ENCODE measurements at places on chromosomes 7 and 10. TPM values are rescaled to one million over a fixed set of nuclear protein-coding genes. Genes with fewer than 3 reads are reported as not detected.

Gene ITGA8
- 2.3 TPM for total RNA-seq

- DNase-seq, result no peak
Observed at GRCh38 chr7:123643495-123644441, 11.9 kb upstream of the LMOD2 start.

- DNase-seq, result no peak
Observed at GRCh38 chr7:152340161-152340560, 95.6 kb downstream of the KMT2C start.

- no peak for DNase-seq
Observed at GRCh38 chr7:41544241-41544640, 158.6 kb downstream of the INHBA start.

Gene PRR15
- 0.47 TPM for total RNA-seq

DNA sequence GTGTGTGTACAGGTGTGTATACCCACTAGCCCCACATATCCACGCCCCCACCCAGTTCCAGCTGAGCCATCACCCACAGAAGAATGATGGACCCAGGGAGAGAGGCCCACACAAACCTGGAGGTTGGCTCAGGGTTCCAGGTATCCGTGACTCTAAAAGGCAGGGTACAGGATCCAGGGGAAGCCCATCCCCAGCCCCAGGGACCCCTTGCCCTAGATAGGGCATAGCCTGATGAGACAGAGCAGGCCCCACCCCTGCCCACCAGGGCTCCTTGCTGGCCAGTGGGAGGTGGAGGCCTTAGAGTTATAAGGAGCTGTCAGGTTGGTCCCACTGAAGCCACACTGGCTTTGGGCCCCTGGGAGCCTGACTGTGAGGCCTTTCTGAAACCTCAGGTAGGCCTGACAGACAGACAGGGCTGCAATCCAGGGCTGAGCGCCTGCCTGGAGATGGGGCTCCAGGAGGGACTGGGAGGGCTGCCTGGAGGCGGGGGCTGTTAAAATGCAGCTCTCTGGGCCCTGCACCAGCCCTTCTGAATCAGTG, 93.5 kb downstream of the WDR11 start:
- no peak for DNase-seq

Gene GPER1
- 7.2 TPM for total RNA-seq

- DNase-seq, result no peak
Observed at GRCh38 chr7:42494199-42494710, 257.2 kb upstream of the GLI3 start.

Gene ANKRD2
- total RNA-seq, result 0.45 TPM

DNA sequence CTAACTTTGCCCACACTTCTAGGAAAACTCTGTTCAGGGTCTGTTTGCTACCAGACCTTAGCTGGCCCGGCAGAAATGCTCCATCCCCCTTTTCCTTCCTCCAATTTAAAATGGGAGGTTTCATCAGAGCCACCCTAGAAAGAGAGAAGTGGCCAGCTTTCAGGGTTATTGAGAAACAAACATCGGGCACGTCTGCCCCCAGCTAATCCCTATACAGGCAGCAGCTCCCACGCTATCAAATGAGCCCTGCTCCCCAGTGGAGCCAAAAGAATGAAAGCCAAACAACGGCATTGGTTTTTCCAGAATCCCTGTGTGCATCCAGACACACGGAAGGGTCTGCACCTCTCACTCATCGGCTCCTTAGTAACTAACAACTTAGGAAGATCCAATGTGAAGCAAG, 132.5 kb downstream of the GRID1 start:
- no peak for DNase-seq

Gene NACAD
- 1.1 TPM for total RNA-seq

GRCh38 chr7:32942415-32943251, 14.6 kb upstream of the FKBP9 start:
- peak; percentile 83 for DNase-seq

DNA sequence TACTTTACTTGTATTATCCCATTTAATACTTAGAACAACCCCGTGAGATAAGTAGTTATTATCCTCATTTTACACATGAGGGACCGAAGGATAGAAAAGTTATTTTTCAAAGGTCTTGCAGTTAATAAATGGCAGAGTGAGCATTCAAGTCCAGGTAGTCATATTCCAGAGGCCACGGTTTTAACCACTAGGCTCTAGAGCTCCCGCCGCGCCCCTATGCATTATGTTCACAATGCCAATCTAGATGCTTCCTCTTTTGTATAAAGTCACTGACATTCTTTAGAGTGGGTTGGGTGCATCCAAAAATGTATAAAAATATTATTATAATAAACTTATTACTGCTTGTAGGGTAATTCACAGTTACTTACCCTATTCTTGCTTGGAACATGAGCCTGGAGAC, 11.4 kb upstream of the CFAP69 start:
- no peak for DNase-seq

GRCh38 chr10:102116656-102117055, 3.5 kb downstream of the LDB1 start:
- no peak for DNase-seq

GRCh38 chr7:40833191-40833887, 698.5 kb downstream of the SUGCT start:
- DNase-seq, result no peak

Gene SFTPA2
- not detected for total RNA-seq

DNA sequence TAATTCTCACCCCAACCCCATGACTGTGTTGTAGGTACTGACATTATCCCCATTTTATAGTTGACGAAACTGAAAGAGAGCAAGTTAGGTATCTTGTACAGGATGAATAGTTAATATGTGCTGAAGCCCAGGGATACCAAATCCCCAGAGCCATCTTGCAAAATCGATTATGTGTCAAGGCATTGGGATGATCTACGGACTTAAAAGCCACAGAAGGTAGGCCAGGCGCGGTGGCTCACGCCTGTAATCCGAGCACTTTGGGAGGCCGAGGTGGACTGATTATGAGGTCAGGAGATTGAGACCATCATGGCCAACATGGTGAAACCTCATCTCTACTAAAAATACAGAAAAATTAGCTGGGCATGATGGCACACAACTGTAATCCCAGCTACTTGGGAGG, 242.4 kb upstream of the RHOBTB1 start:
- no peak for DNase-seq

Gene THSD7A
- total RNA-seq, result 1.7 TPM

DNA sequence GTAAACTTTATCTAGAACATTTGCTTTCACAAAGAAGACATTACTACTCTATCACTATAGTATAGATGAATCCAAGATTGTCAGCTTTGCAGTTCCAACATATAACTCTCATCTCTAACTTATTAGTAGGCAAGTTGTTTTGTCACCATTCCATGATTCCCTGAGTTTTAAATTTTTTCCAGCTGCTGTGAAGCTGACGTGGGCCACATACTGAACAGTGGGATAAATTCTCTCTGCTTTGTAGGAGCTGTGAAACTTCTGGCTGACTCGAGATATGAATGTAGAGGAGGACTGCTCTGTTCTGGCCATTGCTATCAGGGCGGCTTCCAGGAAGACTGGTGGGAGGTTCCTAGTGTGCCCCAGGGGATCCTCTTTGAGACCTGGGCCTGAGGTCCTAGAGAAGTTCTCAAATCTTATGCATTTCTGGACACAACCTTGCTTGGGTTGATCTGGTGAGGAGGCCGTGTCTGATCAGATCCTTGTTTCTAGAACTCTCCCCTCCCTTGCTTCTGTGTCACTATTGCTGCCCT, 58.0 kb downstream of the LSMEM1 start:
- DNase-seq, result no peak

Gene PLCE1
- 2.2 TPM for total RNA-seq

GRCh38 chr7:4040109-4040928, 641.8 kb upstream of the FOXK1 start:
- DNase-seq, result no peak

DNA sequence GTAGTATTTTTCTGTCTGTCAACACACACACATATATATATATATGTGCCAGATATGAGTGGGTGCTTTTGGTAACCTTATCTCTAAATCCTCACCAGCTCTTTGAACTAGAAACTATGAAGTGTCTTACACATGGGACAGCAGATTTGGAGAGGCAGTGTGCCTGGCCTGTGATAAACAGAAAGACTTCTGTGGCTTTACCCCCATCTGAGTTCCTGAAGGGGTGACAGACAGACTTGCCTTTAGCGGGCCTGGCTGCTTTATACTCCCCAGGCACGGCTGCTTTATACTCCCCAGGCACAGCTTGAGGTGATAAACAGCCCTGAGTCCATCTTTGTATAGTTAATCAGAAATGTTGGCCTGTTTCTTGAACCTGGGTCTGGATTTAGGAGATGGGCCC, 5.6 kb downstream of the BAG3 start:
- DNase-seq, result no peak

Gene SLK
- 81.4 TPM for total RNA-seq

GRCh38 chr10:133123746-133124356, 36.1 kb downstream of the ADGRA1 start:
- DNase-seq, result peak; percentile 59

GRCh38 chr10:126302476-126302756, 85.9 kb downstream of the ADAM12 start:
- no peak for DNase-seq

Gene RAMP3
- 32.9 TPM for total RNA-seq

- DNase-seq, result no peak
Observed at GRCh38 chr10:129278686-129279085, 188.4 kb upstream of the MGMT start.

Gene LHFPL3
- not detected for total RNA-seq

DNA sequence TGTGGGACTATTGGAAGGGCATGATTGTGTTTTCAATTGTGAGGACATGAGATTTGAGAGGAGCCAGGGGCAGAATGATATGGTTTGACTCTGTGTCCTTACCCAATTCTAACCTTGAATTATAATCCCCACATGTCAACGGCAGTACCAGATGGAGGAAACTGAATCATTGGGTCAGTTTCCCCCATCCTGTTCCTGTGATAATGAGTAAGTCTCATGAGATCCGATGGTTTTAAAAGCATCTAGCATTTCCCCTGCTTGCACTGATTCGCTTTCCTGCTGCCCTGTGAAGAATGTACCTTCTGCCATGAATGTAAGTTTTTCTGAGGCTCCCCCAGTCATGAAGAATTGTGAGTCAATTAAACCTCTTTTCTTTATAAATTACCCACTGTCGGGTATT, 1367.1 kb downstream of the XPNPEP1 start:
- no peak for DNase-seq

GRCh38 chr10:6182454-6183098, 20.2 kb upstream of the PFKFB3 start:
- DNase-seq, result no peak

GRCh38 chr7:151470711-151471110, 30.8 kb upstream of the CRYGN start:
- DNase-seq, result no peak

DNA sequence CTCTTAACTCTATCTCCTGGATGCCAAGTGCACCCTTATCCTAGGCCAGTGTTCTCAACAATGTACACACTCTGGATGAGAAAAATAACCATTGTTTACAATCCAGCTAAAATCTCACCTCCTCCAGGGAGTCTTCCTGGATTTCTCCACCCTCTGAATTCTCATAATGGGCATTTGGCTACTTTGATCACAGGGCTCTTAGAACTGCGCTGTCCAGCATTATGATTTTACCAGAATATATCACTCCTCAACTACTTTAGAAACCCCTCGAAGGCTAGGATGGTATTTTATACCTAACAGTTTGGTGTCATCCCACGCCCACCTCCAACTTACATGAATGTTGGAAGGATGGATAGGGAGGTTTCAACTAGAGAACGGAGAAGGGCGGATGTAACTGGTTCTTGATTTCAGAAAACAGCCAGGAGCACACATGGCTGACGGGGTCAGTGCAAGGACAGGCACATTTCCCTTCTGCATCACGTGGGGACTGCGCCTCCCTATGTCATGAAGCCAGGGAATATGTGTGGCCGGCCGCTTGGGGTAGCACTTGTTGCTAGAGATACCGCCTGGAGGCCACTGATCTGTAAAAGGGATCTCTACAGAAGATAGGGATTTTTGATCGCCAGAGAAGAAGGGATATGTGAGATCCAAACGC, 1.2 kb upstream of the ATP6V0E2 start:
- DNase-seq, result peak; percentile 91

DNA sequence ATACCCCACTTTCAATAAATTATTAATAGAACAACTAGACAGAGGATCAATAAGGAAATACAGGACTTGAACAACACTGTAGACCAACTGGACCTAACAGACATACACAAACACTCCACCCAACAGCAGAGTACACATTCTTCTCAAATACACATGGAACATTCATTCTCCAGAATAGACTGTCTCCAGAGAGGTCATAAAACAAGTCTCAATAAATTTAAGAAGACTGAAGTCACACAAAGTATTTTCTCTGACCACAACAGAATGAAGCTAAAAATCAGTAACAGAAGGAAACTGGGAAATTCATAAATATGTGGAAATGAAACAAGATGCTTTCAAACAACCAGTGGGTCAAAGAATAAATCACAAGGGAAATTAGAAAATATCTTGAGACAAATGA, 119.8 kb downstream of the SMURF1 start:
- DNase-seq, result no peak

DNA sequence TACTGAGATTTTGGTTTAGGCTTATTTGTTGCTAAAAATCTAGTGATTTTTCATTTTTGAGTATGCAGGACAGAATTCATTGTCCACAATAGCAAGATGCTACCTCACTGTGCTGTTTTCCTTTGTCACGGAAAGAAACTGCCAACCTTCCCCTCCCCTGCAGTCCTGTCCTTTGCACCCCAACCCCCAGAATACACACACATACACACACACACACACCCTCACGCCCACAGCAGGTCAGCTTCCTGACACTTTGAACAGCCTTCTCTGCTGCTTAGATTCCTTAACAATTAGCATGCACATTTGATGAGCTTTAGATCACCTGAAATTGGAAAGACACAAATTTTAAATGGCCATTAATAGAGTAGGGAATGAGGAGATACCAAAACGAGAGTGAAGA, 32.1 kb downstream of the ARMC3 start:
- no peak for DNase-seq

GRCh38 chr10:35119378-35119777, 7.3 kb upstream of the CREM start:
- DNase-seq, result no peak

Gene NEUROG3
- total RNA-seq, result not detected

DNA sequence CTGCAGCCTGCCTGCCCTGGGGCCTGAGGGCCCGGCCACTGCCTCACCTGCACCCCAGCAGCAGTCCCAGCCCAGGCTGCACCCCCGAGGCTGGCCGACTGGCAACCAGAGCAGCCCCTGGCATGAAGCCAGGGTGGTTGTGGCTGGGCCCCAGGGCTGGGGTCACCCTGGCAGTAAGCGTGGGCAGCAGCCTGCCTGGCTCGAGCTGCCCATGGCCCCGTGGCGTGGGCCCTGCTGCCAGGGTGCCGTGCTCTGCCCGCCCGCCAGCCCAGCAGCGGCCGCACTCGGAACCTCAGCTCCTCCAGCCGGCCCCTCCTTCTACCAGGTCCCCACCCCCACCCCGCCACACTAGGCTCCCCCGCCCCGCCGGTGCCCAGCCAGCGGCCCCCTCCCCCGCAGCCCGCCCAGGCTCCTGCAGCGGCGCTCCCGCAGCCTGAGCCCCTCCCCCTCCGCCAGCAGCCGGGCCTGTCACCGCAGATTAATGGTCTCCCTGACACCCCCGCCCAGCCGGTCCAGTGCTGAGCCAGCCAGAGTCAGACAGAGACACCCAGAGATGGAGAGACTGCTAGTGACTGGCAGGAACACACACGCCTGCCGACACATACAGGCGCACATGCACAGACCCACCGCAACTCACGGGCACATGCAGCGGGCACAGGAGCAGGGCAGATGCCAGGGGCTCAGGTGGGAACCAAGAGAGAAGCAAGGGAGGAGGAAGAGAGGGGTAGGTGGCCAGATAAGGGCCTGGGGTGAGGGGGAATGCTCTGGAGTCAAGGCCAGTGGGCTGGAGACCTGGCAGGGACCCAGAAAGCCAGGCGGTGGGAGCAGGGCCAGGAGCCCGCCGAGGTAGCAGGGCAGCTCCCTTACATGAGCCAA, 22.4 kb downstream of the KCNH2 start:
- no peak for DNase-seq

Gene AKR1B1
- 13.5 TPM for total RNA-seq

Data from suprapubic skin (tissue), 4 donors.